ENCODE measurements at places on chromosomes 6 and 20.

GRCh38 chr20:5696011-5696559 lies 54.1 kb upstream of the SHLD1 start:
- peak; percentile 80 for DNase-seq

DNA sequence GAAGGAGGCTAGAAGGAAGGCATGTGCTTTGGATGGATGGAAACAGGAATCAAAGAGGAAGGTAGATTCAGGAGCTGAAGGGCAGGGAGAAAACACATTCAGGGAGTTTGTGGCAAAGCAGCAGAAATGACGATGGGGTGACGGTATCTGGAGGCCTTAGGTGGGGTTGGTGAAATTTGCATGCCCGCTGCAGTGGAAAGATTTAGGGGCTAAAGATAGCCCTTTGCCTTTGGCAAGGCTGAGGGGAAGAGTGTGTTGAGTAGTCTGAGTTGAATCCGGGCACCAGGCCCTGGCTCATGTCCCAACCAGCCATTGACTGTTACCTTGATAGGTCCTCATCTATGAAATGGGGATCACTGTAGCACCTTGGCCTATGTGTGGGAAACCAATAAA lies 1.3 kb downstream of the GZF1 start:
- DNase-seq = peak; percentile 43

- DNase-seq = no peak
Observed at GRCh38 chr20:13166011-13166410, 55.1 kb upstream of the ISM1 start.

GRCh38 chr20:6519556-6519955 lies 247.9 kb upstream of the BMP2 start:
- DNase-seq = peak; percentile 73

- DNase-seq = no peak
Observed at GRCh38 chr6:124941259-124941658, 21.0 kb upstream of the RNF217 start.

DNA sequence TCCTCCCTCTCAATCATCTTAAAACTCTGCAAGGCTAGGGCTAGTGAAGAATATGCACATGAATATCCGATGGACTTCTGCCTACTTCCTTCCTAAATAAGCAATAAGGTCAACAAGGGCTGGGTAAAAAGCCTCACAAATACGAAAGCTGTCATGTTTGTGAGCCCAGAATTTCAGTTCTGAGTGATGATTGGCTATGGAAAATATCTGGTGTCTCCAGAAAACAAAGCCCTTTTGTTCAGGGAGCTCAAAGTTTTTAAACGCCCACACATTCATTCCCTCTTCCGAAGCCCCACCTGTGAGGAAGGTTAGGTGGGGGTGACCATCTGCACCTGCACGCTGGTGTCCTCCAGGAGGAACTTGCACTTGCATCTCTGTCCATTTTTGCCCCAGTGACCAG lies 126.9 kb upstream of the ARMC2 start:
- DNase-seq = no peak

DNA sequence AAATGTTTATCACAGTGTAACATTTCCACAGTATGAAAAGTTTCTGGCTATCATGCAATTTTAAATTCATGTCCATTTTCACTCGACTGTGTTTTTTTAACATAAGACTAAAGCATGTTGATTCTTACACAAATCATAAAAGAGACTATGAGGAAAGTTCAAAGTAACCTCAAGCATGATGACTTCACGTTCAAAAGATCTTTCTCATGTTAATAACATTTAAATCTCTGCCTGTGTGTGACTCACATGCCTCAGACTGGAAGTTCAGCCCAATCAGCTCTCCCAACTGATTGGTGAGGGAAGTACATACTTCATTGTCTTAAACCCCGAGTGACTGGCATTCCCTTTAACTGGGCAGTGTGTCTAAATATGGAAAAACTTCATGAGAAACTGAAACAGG lies 37.4 kb downstream of the ATXN1 start:
- peak; percentile 99 for DNase-seq

DNA sequence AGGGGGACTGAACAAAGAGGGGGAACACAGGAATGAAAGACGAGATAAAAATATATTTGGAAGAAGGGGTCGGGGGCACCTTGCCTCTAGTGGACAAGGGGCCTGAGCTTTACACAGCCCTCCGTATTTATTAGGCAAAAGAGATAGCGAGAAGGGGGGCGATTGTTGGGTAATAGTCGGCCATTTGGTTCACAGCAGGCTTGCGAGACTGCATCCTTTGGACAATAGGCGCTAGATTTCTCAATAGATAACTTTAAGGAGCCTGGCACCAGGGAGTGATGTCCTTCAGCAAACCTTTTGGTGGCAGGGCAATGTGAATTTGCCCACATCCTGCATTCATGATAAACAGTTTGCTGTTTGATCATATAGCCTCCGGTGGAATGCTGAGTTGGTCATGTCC lies 3.0 kb upstream of the NANP start:
- DNase-seq = peak; percentile 6

- no peak for DNase-seq
Observed at GRCh38 chr20:44112889-44113617, 73.9 kb downstream of the JPH2 start.

- peak; percentile 43 for DNase-seq
Observed at GRCh38 chr6:139271056-139271455, 20.7 kb downstream of the TXLNB start.

DNA sequence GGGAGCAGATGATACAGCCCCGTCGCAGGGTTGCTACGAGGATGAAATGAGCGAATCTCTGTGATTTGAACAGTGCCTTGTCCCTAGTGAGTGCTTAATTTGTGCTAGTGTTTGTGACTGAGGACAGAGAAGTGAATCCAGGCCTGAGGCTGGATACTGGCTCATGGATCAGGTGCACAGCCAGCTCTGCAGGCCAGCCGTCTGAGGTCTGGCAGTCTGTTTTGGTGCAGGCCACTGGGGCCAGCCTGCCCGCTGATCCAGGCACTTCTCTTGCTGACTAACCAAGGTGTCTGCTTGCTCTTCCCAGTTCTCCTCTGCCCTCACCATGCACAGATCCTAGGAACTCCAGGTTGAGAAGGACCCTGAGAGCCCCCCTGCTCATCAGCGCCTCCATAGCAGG lies 181.0 kb downstream of the LRFN2 start:
- no peak for DNase-seq

DNA sequence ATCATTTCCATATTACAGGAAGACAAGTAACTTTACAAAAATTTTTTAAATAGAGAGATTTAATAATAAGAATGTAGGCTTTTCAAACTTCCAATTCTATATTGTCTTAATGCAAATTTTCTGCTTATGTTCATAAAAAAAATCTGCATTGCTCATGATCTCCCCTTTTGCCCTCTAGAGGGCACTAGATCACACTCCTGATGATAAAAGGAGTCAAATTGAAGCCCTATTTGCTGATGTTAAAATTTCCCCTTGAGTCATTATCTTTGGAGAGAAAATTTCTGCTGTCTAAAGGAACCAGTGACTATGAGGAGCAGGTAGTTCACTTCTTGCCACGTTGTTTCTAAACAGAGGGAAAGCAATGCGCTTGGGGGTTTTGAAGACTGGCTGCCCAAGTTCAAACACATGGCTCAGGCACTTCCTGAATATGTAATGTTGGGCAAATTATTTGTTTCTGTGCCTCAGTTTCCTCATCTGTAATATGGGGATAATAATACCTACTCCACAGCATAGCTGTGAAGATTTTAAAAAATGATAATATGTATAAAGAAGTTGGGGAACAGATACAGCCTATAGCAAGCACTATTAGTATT lies 874.2 kb downstream of the TFAP2A start:
- DNase-seq = peak; percentile 76

GRCh38 chr6:155521719-155522118 lies 66.1 kb upstream of the NOX3 start:
- DNase-seq = peak; percentile 50

DNA sequence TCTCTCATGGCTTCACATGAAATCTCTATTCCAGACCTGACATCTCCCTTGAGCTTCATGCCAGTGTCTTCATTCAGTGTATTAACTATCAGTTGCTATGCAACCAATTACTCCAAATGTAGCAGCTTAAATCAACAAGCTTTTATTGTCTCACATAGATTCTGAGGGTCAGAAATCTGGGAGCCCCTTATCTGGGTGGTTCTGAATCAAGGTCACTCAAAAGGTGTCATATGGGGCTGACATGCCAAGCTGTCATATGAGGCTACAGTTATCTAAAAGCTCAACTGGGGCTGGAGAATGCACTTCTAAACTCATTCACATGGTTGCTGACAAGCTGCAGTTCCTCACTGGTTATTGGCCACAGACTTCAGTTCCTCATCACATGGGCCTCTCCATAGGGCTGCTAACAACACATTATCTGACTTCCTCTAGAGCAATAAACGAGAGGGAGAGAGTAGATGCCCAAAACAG lies 7.3 kb upstream of the CGA start:
- DNase-seq = no peak

DNA sequence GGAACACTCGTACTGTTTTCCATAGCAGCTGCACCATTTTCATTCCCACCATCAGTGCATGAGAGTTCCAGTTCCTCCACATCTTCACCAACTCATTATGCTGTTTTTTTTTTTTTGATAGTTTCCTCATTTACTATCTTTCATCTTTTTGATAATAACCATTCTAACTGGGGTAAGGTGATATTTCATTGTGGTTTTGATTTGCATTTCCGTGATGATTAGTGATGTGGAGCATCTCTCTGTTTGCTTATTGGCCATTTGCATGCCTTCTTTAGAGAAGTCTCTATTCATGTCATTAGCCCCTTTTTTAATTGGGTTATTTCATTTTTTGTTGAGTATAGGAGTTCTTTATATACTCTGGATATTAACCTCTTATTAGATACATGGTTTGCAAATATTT lies 25.9 kb downstream of the ACTR5 start:
- DNase-seq = no peak

GRCh38 chr20:23917024-23917725 lies 37.6 kb upstream of the CST5 start:
- no peak for DNase-seq

DNA sequence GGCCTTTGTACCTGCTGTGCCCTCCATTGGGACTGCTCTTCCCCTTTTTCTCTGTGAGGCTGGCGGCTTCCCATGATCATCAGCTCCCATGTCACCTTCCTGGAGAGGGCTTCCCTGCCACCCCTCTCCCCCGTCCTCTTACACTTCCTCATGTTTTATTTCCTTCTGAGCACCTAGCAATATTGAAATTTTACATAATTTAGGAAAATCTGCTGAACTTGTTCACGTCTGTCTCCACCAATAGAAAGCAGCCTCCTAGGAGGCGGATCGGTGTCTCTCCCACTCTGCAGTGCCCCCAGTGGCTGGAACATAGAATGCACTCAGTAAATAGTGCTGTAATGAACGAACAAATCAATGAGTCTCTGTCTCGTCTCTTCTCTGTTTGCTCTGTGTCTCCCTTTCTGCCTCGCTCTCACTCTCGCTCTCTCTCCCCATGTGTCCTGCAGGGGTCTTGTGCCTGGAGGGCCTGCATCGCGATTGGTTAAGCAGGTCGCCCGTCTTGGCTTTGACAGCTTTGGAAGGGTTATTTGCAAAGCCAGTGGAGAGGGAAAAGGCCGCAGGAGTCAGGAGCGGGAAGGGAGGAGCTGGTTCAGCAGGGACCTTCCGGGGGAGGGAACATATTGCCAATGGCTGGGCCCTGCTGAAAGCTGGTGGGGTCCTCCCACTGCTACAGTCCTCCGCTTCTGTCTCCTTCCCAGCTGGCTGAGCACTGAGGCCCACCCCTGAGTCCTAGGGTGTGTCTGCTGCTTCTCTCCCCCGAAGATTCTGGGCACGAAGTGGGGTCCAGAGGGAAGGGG lies 12.1 kb upstream of the OCSTAMP start:
- DNase-seq = peak; percentile 71

- DNase-seq = no peak
Observed at GRCh38 chr20:37144856-37145404, 34.2 kb upstream of the RPN2 start.

- DNase-seq = no peak
Observed at GRCh38 chr6:119303164-119303887, 46.2 kb downstream of the MAN1A1 start.

DNA sequence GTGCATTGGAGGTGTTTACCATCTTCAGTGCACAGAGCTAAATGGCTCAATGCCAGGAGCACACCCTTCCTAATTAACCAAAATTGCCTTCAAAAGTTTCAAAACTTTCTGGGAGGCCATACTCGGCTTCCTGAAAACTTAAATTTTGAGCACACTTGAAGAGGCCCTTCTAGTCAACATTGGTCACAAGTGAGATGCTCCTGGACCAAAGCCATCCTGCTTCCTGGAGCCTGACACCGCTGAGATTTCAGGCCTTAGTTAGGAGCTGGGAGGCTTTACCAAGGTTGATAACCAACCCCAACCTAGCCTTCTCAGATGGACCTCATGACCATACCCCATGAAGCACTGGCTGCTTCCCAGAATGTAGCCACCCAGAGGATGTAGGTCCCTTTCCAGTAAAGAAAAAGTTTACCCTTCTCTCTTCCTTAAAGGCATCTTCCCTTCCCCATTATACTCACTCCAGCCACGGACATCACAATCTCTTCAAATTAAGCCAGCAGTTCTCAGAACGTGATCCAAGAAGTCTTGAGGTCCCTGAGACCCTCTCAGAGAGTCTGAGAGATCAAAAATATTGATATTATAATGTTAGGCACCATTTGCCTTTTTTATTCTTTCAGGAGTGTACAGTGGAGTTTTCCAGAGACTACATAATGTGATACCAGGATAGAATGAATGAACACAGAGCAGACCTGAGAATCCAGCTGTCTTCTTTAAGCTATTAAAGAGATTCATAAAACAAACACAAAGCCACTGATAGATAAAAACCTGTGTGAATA lies 32.8 kb upstream of the SPTLC3 start:
- no peak for DNase-seq

- no peak for DNase-seq
Observed at GRCh38 chr20:39004508-39004907, 42.4 kb downstream of the DHX35 start.

DNA sequence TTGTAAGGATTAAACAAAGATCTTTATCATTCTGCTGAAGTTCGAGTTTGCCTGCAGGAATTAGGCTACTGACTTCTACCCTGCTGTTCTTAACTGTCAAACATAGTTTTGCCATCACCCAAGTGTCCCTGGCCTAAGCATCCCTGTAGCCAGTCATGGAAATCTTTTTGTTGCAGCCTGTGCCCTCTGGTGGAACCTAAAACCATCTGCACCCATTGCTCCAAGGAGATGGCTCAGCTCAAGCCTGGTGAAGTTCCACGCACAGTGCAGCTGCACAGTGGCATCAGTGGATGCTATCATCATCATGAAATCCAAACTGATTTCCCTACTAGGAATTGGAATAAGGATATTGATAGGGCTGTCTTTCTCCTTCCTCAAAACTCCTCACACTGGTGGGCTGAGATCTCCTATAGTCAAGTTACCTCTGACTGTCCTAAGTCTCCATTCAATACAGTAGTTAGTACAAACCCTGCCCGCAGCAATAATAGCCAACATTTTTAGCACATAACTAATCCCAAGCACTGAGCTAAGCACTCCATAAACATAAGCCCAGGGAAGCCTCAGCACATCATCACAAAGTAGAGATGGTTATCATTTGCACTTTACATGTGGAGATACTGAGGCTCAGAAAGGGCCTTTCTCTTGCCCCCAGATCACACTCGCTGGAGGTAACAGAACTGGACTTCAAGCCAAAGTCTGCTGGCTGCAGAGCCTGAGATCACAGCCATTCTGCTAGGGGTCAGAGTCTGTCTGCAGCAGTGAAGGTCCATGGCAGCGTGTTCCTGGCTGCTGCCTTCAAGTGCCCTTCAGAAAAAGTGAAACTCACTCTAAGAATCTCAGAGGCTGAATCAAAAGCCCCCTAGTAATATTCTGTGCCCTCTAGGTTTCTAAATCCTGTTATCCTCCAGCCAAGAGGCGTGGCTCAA lies 77.2 kb upstream of the MC3R start:
- DNase-seq = peak; percentile 35
